Kidney capillary endothelial cell (primary cell): ENCODE measurements at places on chromosomes 13 and 19.
A peak's percentile ranks its signal among the peaks of the same experiment; 100 is the strongest.

DNA sequence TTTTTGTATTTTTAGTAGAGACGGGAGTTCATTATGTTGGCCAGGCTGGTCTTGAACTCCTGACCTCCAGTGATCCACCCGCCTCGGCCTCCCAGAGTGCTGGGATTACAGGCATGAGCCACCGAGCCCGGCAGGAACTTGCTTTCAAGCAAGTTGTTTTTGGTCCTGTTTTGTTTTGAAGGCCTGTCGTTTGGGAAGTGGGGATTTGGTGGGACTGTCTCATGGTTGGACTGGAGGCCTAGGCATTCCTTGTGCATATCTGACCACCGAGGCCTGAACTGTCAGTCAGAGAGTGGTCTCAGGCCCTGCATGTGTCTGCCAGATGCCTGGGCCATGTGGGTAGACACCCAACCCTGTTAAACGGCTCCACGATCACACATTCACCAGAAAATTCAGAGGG lies 26.3 kb downstream of the UBXN6 start:
- no peak for DNase-seq

GRCh38 chr19:18292462-18292809 lies 11.0 kb upstream of the JUND start:
- no peak for DNase-seq

- DNase-seq: peak; percentile 45
These were observed 2.5 kb downstream of the PRR36 start for GRCh38 chr19:7871437-7872305.

- DNase-seq: no peak
These were observed 39.2 kb downstream of the ZSWIM4 start for GRCh38 chr19:13834244-13835069.

DNA sequence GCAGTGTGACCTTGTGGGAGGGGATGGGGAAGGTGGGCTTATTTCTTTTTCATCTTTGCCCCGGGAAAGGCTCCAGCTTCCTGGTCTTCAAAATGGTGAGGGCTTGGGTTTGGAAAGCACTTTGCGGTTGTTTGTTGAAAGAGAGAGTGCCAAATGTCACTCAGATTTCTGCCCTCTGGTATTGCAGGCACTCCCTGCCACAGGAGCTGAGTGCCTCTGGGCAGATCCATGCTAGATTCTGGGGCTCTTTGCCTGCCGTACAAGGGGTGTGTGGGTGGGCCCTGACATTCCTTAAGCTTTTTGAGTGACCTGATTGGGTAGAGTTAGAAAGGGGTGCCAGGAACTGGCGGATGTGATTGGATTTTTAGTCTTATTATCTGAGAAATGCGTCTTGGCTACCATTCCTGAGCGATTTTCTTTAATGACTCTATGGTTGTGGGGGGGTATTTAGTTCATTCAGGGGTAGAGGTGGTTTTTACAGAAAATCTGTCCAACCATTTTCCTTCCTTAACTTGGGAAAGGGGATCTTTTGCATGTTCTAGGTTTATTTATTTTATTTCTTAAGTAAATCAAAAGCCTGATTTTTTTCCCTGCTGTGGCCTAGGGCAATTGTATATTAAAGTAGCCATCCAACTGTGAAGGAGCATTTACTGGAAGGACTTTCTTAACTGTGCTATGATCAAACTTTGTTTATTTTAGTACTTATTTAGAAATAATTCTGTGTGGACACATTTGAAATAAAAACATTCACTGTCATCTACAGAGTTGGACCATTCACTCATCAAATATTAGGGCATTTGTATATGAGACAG lies 3.2 kb downstream of the ARHGAP35 start:
- DNase-seq: no peak

- DNase-seq: no peak
These were observed 52.3 kb downstream of the CCDC70 start for GRCh38 chr13:51914137-51914493.
